ENCODE measurements at places on chromosomes 2 and 18. TPM values are rescaled to one million over a fixed set of nuclear protein-coding genes. Genes with fewer than 3 reads are reported as not detected.

Gene MEP1B
- not detected for total RNA-seq

DNA sequence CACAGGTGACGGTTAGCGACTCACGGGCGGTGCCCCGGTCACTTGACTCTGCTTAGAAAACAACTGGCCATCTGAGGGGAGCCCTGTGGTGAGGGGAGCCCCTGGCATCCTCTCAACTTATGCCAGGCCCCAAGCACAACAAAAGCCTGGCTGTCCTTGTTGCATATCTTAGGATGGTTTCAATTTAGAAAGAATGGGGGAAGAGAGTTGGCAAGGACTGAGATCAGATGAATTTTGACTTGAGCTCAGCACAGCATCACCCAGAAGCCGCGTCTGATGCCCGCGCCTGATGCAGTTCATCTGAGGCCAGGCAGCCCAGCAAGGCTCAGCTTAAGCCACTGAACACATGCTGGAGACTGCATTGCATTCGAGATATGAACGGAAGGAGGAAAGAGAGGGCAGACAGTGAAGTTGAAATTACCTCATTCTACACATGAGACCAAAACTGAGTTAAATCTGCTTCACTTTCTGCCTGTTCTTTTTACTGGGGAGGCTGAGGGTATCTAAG, 36.8 kb downstream of the MYT1L start:
- no peak for DNase-seq

Gene MAL
- total RNA-seq, result 241 TPM

DNA sequence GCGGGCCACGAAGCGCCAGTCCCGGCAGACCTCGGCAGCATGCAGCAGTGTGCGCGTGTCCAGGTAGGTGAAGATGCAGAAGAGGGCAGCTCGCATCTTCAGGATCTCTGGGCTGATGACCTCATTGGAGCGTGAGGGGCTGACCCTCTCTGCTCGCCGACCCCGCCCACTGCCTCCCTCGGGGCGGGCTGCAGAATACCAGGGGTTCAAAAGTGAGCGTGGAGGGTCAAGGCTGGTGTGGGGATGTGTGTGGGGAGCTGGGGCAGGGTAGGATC, 20.0 kb downstream of the FBXO41 start:
- DNase-seq, result no peak

Gene GAREM1
- 29.9 TPM for total RNA-seq

GRCh38 chr18:35572644-35573043, 8.9 kb upstream of the GALNT1 start:
- no peak for DNase-seq

All from sciatic nerve (tissue), 2 donors.